T-cell (primary cell): ENCODE measurements at places on chromosomes 12 and 14. TPM values are rescaled to one million over a fixed set of nuclear protein-coding genes. Genes with fewer than 3 reads are reported as not detected.

FAM186B gene
- total RNA-seq: not detected

GRCh38 chr14:89429199-89430181 is 12.5 kb upstream of the FOXN3 start:
- H3K4me3 ChIP-seq: peak overlapping the region; percentile 51
- peaks cover 37% of the 10 kb centered on the region for H3K4me1 ChIP-seq
- peak overlapping the region; percentile 68 for H3K27ac ChIP-seq
- no peak for DNase-seq

RGS6 gene
- total RNA-seq: not detected

HNF1A gene
- not detected for total RNA-seq

DNA sequence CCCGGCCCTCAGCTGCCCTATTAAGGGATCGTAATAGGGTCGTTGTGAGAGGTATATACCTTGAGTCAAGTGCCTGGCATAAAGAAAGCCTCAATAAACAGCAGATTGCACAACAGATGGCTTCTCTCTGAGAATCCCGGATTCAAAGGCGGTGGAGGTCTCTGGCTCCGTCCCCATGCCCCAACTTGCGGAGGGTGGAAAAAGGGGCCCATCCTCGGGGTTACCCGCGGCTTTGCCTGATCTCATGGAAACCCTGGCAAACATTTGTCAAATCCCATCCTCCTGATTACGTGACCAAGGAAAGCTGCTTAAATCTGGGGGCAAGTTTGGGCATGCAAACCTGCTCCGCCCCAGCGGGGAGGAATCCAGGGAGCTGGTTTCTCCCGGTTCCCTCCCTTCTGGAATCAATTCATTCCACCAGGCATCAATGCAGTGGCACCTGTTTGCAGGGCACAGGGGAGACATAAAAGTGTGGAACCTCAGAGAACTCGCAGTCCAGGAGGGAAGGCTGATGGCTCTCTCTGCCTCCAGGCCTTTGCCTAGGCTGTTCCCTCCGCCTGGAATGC is 12.3 kb downstream of the TRPV4 start:
- no peaks in the 10 kb centered on the region for H3K4me1 ChIP-seq
- no peak for DNase-seq

GRCh38 chr14:99246536-99247097 is 25.4 kb downstream of the BCL11B start:
- peaks cover 5% of the 10 kb centered on the region for H3K36me3 ChIP-seq
- H3K4me3 ChIP-seq: peak overlapping the region; percentile 39
- H3K4me1 ChIP-seq: peaks cover 97% of the 10 kb centered on the region

- no peak overlapping the region for H3K27ac ChIP-seq
- no peak for DNase-seq
- H3K4me3 ChIP-seq: no peak overlapping the region
- H3K36me3 ChIP-seq: no peaks in the 10 kb centered on the region
- H3K27me3 ChIP-seq: no peaks in the 10 kb centered on the region
- H3K4me1 ChIP-seq: peaks cover 4% of the 10 kb centered on the region
Measured at GRCh38 chr12:76536546-76536945, 23.0 kb downstream of the OSBPL8 start.

DNA sequence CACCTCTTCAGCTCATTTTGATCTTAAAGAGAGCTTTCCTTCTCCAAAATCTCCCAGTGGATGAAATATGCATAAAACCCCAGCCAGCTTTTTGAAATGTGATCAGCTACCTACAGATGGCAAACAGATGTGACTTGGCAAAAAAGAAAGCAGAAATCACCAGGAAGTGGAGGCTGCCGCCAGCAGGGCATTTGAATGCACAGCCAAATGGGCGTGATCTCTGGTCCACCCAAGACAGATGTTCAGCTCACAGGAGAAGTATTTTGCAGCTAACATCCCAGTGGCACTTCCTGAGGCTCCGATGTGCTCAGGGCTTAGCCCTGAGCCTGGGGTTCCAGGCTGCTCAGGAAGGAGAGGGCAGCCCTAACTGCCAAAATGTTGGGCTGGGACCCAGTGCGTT is 78.3 kb downstream of the LGMN start:
- peak overlapping the region; percentile 6 for H3K27ac ChIP-seq
- DNase-seq: no peak
- no peaks in the 10 kb centered on the region for H3K27me3 ChIP-seq
- H3K4me3 ChIP-seq: no peak overlapping the region
- H3K4me1 ChIP-seq: no peaks in the 10 kb centered on the region
- peaks cover 11% of the 10 kb centered on the region for H3K36me3 ChIP-seq

GRCh38 chr14:81311141-81311540 is 89.0 kb downstream of the STON2 start:
- H3K27ac ChIP-seq: no peak overlapping the region
- DNase-seq: no peak
- H3K27me3 ChIP-seq: no peaks in the 10 kb centered on the region

GRCh38 chr12:30484658-30485057 is 211.0 kb downstream of the IPO8 start:
- no peak overlapping the region for H3K4me3 ChIP-seq
- H3K36me3 ChIP-seq: no peaks in the 10 kb centered on the region

CLEC7A gene
- 1.1 TPM for total RNA-seq

KRT75 gene
- total RNA-seq: not detected

GLT1D1 gene
- 0.14 TPM for total RNA-seq
